ENCODE measurements at places on chromosomes 4 and X.

DNA sequence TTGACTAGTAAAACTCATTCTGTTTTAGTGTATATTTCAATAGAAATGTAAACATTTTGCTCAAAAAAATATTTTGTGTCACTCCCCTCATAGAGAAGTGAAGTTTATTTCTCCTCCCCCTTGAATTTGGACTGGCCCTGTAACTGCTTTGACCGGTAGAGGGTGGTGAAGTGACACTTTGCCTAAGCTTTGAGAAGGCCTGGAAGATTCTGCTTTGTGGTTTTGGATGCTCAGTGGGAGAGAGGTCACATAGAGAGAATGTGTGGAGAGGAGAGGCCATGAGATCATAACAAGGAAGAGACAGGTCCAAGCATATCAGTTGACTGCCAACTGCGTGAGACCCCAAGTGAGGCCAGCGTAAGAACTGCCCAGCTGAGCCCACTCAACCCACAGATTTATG is 19.1 kb upstream of the ARX start:
- DNase-seq = no peak

GRCh38 chr4:180811556-180811955 is 1431.6 kb upstream of the TENM3 start:
- no peak for DNase-seq

DNA sequence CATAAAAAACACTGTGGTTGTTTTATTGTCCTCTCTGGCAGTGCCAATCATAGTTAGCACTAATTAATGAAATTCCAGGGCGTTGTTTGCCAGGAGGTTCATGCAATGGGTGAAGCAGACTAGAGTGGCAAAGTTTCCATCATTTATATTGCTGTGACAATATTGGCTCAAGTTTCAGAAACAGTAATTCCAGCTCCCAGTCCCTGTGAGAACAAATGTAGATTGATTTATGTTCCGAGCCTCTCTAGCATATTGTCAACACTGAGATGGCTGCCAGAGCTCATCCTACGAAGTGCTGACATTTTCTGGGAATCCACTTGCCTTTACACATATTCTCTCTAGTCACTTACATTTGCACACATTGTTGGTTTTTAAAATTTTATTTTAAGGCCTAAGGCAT is 440.0 kb upstream of the IGFBP7 start:
- DNase-seq = peak; percentile 42

- no peak for DNase-seq
Observed at GRCh38 chr4:159178979-159179969, 76.4 kb downstream of the RAPGEF2 start.

DNA sequence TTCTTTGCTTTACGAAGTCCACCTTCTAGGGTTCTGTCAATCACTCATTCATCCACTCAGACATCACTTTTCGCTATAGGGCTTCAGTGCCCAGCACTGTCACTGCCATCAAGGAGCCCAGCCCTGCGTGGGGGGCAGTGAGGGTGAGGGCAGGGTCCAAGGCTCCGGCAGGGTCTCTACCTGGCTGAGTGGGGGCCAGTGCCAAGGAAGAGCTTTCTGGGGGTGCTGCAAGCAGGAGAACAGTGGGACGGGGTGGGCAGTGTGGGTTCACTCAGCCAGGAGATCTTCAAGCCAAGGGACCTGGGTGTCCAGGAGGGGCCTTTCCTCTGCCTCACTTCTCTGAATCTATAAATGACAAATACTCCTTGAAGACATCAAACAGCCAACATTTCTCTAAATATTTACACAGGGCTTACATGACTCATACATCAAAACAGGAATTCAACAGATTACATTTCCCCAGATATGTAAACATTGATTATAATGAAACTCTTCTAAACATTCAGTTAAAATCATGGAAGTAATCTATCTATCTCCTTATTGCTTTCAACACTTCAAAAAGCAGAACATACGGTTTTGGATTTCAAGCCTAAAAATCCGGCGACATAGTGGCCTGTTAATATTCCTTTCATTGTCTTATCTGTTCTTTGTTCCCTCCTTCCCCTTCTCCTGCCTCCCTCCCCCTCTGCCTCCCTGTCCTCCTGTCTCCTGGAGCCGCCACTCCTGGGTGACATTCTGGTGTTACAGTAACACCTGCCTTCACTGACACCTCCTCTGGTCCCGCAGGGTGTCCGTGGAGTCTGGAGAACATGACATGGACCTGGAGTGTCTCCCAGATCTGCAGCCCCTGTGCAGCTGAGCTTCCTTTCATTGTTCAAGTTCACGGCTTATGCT is 94.4 kb upstream of the ADRA2C start:
- no peak for DNase-seq

- DNase-seq = no peak
Observed at GRCh38 chr4:1683261-1683735, 815 bp downstream of the FAM53A start.

GRCh38 chr4:93960450-93960849 is 131.9 kb downstream of the ATOH1 start:
- DNase-seq = no peak

GRCh38 chr4:31998807-31999206 is 1278.6 kb downstream of the PCDH7 start:
- DNase-seq = no peak

GRCh38 chr4:36445480-36445879 is 164.1 kb downstream of the DTHD1 start:
- no peak for DNase-seq

DNA sequence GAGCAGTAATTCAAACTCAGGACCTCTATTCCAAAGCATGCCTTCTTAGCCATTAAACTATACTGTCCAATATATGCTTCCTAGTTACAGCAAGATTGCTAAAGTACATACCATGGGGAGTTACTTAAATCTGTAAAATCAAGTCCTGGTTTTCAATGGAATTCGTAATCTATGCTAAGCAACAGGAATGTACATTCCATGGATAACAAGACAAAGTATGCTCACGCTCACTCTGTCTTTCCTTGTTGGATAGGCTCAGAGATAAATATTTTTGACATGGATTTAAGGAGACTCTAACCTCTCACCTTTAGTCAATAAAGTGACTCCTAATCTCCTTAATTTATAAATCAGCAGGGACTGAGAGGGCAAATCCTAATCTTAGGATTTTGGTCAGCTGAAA is 47.3 kb upstream of the STK26 start:
- DNase-seq = no peak

- no peak for DNase-seq
Observed at GRCh38 chrX:105483011-105483410, 262.5 kb upstream of the TEX13A start.
